ENCODE measurements at places on chromosomes 4 and X.

DNA sequence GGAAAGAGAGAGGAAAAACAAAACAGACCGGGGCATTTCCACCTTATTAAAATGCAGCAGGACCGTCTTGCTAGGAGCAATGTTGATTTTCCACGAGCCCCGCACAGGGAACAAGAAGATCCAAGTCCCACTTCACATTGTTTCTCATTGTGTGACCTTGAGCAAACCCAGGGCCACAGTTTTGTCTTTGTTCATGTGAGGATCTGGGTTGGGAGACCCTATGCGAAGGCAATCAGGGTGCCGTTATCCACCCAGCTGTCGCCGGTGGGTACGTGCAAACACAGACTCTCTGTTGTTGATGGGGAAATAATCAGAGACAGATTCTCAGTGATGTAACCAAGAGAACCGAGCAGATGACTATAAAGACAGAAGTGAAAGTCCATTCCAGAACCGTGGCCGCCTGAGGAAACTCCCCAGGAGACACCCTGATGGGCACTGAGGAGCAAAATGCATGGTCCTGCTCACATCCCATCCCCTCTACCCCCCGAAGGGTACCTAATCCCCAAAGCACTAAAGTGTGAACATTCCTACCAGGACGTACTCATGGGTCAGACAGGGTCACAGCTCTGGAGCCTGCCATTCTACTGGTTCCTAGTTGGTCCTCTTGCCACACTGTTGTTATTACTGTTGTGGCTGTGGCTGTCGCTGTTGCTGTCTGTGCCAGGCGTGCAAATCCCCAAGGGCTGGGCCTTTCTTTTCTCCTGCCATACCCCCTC, 102.7 kb upstream of the RBPJ start:
- peak; percentile 65 for DNase-seq

GRCh38 chr4:87232216-87232615, 11.8 kb upstream of the KLHL8 start:
- no peak for DNase-seq

GRCh38 chr4:154364066-154364845, 127.3 kb downstream of the DCHS2 start:
- DNase-seq = no peak

- no peak for DNase-seq
These were observed 89.2 kb upstream of the GPM6B start for GRCh38 chrX:13906093-13906492.

- DNase-seq = no peak
These were observed 151.9 kb upstream of the ANK2 start for GRCh38 chr4:112897543-112897942.

- no peak for DNase-seq
These were observed 531.7 kb upstream of the FTHL17 start for GRCh38 chrX:31603411-31604120.

GRCh38 chr4:78410676-78411075, 140.9 kb upstream of the ANXA3 start:
- DNase-seq = no peak

GRCh38 chr4:10366628-10367027, 90.6 kb downstream of the ZNF518B start:
- no peak for DNase-seq
